ENCODE measurements at places on chromosomes 12 and 14.

- no peak for DNase-seq
These were observed 5.1 kb upstream of the SIVA1 start for GRCh38 chr14:104747876-104748275.

DNA sequence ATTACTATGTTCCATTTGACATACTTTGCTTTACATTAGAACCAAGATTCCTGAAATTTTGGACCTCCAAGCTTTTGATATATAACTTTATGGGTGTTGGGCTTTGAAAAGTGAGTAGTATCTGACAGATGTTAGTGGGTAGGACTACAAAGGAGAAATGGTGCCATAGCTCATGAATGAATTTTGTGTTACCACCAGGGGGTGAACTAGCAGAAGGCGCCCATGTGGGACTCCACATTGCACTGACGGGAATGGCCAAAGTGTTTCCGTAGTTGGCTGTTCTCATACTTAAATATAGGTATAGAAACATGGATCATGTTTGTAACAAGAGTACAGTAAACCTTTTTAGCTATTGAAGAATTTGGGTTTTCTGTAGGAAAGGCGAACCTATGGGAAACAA, 337.5 kb downstream of the FLRT2 start:
- DNase-seq = no peak

DNA sequence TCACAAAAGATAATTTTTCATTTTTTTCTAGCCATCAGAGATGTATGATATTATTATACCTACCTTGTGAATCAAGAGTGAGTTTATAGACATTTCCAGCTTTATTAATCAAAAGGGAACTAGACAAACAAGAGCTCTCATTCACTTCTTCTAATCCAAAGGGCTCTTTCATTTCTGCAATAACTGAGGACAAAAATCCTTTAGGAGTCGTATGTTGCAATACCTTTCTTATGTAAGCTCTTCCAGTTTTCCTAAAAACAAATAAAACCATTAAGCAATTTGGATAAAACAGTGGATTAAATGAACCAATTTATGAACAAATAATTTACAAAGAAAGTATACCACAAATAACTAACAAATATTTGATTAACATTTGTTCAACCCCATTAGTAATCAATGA, 107.1 kb downstream of the CATSPERB start:
- no peak for DNase-seq

DNA sequence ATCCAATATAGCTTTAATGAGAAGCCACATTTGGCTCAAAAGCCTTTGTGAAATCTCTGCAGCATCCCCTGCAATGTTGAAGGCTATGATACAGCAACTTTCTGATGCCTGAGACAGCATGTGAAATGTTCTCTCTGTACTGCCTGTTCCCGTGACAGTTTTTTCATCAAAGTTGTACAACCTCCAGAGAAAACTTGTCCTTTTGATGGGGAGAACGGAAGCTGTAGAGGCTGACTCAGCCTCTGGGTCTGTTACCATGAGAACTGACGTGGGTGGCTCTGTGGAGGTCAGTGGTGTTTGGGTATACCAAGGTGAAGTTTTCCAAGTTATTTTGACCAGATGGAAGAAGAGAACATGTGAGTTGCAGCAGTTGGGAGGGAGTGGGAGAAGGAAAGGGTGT, 17.0 kb downstream of the SLC4A8 start:
- peak; percentile 17 for DNase-seq

- no peak for DNase-seq
These were observed 56.2 kb downstream of the PHETA1 start for GRCh38 chr12:111312708-111313107.

DNA sequence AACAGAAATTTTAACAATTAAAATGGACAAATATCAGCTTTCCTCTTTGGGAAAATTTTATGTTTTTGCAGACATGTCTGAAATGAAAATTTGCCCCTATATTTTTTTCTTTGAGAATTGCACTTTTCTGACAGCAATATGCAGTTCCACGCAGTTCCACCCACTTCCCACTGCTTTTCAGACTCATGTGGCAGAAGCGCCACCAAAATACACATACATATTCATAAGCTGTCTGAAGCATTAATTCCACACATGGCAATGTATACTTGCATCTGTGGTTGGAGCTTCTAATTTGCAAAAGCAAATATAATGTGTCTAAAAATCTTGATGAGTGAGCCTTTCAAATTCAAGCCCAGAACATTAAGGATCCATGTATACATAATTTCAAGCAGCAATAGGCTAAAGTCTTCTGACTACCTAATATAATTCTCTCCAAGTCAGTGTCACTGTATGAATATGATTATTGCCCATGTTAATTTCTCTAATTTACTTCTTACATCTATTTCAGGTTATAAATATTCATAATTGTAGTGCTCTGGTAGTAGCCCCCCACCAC, 129.5 kb downstream of the PRKD1 start:
- DNase-seq = no peak

GRCh38 chr14:73825551-73826188, 26.0 kb upstream of the PTGR2 start:
- peak; percentile 79 for DNase-seq

GRCh38 chr14:63051301-63051700, 6.0 kb upstream of the KCNH5 start:
- no peak for DNase-seq
